Renal cortical epithelial cell (primary cell): ENCODE measurements at places on chromosomes 13 and 19. TPM values are rescaled to one million over a fixed set of nuclear protein-coding genes. Genes with fewer than 3 reads are reported as not detected.
A peak's percentile ranks its signal among the peaks of the same experiment; 100 is the strongest.

- DNase-seq = no peak
These were observed 14.3 kb upstream of the FNDC3A start for GRCh38 chr13:48961379-48961778.

DNA sequence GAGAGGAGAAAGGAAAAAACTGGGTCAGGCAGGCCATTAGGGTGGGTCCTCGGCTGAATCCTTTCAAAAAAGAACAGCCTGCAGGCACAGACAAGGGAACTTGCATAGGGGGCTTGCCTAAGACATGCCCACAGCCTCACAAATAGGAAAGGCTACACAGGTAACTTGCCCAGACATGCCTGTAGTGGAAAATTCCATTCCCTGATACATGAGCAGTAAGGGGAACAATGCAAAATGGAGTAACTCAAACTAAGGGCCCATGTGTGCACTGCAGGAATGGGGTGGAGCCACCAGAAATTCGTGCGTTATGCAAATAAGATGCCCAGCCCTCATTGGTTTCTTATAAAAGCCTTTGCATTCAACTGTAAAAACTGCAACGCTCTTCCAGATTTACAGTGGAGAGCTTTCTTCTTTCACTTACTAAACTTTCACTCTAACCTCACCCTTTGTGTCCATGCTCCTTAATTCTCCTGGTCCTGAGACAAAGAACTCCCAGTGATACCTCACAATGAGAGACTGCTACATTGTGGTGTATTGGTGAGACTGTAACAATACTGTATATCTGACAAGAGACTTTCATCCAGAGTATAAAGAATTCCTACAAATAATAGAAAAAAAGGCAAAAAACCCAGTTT is 59.5 kb upstream of the SLITRK1 start:
- DNase-seq = no peak

- no peak for DNase-seq
These were observed 85.6 kb downstream of the ZMYM2 start for GRCh38 chr13:20044086-20044485.

DNA sequence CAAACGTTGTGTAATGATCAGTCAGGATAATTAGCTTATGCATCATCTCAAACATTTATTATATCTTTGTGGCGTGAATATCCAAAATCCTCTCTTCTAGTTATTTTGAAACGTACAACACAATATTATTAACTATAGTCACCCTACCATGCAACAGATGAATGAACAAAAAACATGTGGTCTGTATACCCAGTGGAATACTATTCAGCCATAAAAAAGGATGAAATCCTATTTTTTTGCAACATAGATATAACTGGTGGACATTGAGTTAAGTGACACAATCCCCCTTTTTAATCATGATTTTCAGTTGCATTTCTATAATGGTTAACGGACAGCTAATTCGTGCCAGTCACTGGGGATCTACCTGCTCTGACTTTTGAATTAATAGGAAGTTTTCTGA is 145.6 kb downstream of the SOX1 start:
- DNase-seq = no peak

DNA sequence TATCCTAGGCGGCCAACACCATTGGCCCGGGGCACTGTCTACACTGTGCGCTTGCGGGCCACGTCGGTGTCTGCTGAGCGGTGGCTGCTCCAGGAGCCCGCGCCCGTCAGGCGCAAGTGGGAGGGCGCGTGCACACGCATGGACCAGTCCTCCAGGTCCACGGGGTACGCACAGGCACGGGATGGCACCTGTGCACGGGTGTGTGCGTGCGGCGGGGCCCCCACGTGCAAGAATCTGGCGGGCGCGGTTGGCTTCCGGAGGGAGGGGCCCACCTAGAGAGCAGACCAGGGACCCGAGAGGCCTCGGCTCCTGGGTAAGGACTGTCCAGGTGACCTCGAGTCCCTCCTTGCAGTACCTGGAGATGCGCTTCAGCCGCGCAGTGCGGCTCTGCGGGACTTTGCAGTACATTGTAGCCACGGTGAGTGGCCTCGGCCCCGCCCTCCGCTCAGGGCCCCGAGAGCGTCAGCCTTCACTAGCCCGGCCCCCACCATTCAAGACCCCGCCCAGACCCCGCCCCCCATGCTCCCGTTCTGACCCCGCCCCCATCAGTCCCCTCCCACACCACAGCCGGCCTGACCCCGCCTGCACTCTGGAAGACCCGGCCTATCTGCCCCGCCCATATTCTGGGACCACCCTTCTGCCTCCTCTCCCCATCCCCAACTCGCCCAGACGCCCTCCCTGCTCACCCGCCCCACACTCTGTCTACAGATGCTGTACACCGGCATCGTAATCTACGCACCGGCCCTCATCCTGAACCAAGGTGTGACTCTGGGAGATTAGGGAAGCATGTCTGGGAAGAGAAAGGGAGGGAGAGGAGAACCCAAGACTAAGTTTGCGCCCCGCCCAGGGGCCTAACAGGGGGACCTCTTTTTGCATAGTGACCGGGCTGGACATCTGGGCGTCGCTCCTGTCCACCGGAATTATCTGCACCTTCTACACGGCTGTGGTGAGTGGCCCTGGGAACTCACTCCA is 2.3 kb downstream of the SLC5A5 start:
- no peak for DNase-seq

GRCh38 chr19:53646144-53646543 is 14.3 kb downstream of the DPRX start:
- no peak for DNase-seq

ZNF253 gene
- total RNA-seq = 5.0 and 14.7 TPM in 2 replicates

DNA sequence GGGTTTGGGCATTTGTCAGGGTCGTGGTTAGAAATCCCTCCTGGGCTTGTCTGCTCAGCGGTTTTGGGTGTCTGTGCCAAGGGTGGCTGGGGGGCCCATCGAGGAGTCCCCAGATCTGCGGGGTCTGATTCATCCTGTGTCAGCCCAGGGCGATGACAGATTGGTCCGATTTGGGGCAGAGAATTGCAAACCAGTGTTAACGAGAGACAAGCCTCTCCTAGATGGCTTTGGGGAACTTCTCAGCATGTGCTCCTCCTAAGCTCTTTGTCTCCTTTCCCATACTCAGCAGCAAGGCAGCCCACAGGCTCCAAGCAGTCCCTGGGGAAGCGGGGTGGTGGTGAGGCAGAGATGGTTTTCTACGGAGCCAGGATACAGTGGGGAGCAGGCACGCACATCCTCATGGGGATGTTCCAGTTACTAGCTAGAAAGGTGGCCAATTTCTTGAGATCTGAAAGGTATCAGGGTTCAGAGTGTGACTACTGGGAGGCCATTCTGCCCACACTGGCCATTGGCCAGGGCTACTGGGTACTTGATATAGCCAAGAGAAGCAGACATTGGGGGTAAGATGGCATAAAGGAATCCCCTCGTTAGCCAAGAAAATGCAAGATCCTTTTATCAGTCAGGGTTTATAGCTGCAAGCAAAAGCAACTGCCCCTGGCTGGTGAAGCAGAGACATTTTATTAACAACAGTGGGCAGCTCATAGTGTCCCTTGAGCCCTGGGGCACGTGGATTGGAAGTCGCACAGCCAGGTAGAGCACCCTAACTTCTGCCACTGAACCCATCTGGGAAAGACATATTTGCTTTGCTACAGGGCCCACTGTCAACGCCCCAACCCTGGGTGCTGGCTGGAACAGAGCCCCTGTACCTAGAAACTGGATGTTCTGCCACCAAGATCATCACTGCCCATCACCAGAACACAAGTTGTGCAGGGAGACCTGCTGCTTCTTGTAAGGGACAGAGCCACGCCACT is 63.6 kb downstream of the RGCC start:
- no peak for DNase-seq

DNA sequence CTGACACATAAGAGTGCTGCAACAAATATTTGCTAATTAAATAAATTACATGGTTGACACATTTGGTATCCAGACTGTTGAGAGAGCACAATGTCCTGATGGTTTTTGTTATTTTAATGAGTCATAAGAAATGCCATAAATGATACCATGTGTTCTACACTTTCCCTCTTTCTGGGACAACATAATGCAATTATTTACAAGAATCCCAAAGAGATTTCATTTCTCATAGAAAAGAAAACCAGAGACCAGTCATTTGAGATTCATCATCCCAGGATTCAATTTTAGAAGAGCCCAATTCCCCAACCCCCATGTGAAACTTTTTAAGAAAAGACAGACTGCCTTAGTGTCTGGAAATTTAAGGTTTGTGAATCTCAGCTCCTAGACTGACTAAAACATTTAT is 399.6 kb downstream of the DCT start:
- peak; percentile 66 for DNase-seq

GRCh38 chr13:95391785-95392184 is 90.5 kb upstream of the ABCC4 start:
- DNase-seq = no peak

DNA sequence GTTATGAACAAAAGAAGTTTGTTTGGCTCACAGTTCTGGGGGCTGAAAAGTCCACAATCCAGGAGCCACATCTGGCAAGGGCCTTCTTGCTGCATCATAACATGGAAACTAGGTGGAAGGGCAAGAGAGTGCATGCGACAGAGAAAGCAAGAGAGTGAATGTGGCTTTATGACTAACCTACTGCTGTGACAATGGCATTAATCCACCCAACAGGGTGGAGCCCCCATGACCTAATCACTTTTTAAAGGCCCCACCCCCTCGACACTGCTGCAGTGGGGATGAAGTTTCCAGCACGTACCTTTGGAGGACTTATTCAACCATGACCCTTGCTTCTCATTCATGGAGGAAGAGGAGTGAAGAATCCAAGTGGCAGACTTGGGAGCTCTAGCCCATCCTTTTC is 30.0 kb upstream of the RFXAP start:
- no peak for DNase-seq
